ENCODE measurements at places on chromosomes 3 and 15.

DNA sequence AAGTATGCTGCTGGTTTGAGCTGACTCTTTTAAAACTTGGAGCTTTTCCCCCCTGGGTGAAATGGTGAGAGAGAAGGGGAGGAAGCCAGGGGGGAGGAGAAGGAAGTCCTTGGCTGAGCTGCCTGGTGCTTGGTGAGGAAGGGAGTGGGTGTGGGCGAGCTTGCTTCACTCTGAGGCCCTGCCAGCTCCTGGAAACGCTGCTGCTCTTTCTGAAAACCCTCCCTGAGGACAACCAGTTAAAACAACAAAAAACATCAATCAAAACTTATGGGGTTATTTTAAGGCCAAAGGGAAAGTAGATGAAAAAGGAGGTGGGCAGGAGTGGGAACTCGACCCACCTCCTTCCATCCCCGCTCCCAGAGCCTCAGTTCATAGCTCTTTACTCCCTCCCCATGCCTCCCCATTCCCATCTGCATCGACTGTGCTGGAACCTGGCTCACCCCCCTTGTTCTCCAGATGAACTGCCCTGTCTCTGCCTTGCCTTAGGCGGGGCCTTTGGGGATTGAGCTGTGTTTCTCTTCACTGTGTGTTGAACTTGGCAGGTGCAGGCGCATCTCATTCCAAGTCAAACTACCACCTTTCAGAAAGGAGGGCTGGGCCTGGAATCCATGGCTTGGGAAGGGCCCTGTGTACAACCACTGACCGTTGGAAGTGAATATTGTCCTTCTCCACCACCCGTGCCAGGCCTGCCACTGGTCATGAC lies 166.1 kb downstream of the ZNF621 start:
- DNase-seq = no peak

- no peak for DNase-seq
Observed at GRCh38 chr15:45448066-45448915, 69.9 kb upstream of the GATM start.

GRCh38 chr15:63764124-63764803 lies 69.5 kb downstream of the HERC1 start:
- no peak for DNase-seq

DNA sequence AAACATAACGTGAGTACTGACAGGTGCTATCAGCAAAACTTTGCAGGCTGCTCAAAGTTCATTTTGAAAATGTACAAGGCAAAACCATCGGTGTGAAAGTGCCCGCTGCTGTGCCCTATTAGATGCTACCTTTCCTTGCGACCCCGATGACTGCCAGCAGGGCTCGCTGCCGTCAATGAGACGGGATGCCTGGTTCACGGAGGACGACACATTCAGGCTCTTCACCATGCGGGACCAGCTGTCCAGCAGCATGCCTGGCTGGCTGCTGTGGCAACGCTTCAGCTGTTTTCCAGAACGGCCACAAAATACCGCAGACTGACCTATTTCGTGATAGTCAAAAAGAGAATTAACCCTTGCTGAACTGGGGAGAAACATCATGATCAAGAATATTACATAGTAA lies 92.7 kb upstream of the OCA2 start:
- no peak for DNase-seq

DNA sequence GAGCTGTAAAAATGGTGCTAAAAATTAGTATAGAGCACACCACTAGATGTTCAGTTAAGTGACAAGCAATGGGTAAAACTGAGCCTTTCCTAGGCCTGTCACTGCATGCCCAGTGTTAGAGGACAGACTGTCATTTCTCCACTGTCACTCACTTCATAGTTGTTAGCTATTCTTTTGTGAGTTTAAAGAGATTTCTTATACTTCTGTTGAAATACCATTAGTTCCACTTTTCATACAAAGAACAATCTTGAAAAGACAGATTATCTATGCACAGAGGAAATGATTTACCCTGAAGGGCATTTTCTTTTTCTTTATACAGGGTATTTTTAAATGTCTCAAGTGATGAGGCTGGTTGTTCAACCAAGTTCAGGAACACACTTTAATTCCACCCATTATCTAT lies 28.3 kb upstream of the CHMP2B start:
- DNase-seq = no peak

DNA sequence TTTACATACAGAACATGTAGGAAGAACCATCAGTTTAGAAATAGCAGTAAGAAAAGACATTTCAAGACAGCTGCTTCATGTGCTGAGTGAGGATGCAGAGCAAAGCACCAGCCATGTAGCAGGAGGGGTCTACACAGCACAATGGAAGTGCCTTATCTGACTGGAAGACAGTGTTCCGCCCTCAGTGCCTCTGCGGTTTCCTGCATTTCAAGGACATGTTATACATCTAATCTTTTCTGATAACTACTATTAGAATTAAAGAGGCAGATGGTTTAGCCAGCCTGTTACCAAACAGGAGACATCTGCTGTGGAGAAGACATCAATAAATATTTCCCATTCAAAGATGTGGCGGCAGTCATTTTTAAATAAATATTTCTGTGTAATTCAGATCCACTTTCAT lies 10.6 kb downstream of the LSG1 start:
- DNase-seq = no peak

- DNase-seq = no peak
Observed at GRCh38 chr3:113557374-113557773, 25.0 kb downstream of the SIDT1 start.
